Fibroblast of the aortic adventitia (primary cell): ENCODE measurements at places on chromosomes 16 and 17. TPM values are rescaled to one million over a fixed set of nuclear protein-coding genes. Genes with fewer than 3 reads are reported as not detected.

The SMIM5 gene
- total RNA-seq = not detected in 2 replicates

DNA sequence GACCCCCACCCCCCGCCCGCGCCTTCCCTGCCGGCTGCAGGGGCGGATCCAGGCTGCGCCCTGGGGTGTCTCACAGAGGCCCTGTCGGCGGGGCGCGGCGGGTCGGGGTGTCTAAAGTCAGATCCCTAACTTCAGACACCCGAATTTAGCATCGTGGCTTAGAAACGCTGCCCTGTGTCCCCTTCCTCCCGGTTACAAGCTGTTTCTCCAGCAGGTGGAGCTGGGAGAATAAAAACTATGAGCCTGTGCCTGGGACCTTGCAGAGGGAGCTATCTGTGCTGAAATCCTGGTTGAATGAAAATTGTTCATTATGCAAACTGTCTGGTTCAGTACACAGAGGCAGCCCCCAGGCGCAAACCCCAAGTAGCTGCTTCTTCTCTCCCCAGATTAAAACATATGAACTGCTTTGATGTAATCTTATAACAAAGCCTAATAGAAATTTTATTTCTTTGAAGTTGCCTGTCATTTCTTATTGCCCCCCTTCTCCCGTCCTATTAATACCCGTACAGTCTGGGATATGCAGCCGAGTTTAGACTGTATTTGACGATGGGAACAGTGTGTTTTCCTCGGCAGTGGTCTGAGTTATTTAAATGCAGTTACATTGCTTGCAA lies 79.0 kb downstream of the RPA1 start:
- DNase-seq = peak; percentile 86

GRCh38 chr17:37089956-37090355 lies 141.2 kb downstream of the AATF start:
- DNase-seq = no peak

The UMOD gene
- total RNA-seq = not detected in 2 replicates

DNA sequence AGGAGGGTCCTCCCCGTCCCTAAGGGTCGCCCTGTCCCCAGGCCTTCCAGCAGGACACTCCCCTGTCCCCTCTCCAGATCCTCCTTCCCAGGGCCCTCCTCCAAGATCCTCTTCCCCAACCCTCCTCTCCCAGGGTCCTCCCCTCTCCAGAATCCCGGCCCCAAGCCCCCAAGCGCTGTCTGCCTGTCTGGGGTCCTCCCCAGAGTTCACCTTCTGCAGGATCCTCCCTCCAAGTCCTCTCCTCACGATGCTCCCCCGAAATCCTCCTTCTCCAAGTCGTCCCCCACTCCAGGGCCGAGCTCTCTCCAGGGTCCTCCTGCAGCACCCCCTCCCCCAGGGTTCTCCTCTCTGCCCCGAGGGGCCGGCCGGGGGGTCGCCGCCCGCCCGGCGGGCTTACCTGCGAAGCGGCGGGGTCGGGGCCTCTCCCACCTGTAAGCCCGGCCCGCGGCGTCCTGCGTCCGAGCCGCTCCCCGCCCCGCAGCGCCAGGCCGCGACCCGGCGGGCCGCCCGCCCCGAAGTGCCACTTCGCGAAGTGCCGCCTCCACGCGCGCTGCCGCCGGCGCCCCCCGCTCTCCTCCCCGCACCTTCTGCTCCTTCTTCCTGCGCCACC lies 678 bp upstream of the BAIAP2 start:
- DNase-seq = no peak

DNA sequence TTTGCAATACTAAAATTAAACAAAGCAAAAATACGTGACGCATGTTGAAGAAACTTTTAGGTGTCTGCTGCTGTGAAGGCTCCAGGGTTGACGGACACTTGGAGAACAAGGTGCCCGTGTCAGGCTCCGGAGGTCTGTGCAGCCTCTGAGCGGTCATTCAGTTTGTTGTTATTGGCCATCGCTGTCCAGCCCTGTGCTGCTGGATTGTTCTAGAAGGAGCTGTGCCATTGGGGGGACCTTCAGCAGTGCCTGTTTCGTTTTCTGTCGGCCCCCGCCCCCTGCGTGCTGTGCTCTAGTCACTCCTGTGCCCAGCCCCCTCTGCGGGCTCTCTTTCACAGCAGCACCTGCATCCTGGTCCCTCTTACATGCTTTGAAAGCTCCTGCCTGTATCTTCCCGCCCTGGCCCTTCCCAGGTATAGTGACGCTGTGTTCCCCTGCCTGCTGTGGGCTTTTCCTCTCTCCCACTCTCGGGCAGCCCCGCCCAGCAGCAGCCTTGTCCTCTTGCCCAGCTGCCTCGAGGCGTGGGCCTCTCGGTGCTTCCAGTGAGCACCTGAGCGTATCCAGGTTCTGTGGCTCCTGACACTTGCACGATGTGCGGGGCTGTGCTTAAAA lies 50.7 kb downstream of the RNF213 start:
- no peak for DNase-seq

The EIF3C gene
- total RNA-seq = 93.4 and 1,370 TPM in 2 replicates

The LPCAT2 gene
- 34.1 and 35.6 TPM in 2 replicates for total RNA-seq

The PIGS gene
- total RNA-seq = 15.8 and 26.9 TPM in 2 replicates

DNA sequence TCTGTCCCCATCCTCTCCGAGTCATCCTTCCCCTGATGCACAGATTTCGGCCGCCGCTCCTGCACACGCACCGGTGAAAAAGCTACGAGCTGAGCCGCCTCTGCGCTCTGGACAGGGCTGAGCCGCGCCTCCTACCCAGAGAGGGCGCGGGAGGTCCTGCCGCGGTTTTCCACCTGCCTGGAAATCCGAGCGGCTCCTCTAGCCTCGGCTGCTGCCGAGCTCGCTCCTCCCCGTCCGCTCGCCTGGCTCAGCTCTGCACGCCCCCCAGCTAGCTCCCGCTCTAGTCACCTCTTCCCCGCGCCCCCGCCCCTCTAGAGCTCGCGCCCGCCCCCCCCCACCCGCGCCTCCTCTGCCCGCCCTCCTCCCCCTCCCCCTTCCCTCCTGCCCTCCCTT lies 198 bp upstream of the SHISA9 start:
- no peak for DNase-seq

DNA sequence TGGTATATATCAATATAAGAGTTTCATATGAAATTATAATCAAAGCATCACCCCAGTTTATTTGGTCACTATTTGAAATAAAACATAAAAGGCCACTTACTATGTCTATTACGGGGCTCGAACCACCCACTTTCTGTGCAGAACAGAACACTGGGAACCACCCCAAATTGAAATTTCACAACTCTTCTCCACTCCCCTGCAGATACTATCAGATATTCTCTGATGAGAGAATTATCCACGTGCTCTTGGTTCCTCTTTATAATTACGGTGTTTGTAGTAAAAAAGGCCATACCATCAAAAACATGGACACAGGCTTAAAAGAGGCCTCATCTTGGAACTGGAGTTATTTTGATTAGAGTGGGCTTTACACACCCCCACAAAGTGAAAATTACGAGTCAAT lies 82.8 kb downstream of the WDR59 start:
- no peak for DNase-seq

GRCh38 chr17:4972752-4973151 lies 5.1 kb upstream of the SPAG7 start:
- DNase-seq = no peak

The WNT3 gene
- 0.63 and 0.65 TPM in 2 replicates for total RNA-seq

The GPR139 gene
- total RNA-seq = not detected in 2 replicates

- no peak for DNase-seq
Observed at GRCh38 chr16:15054357-15055140, 1.3 kb downstream of the NTAN1 start.

The GAST gene
- total RNA-seq = not detected in 2 replicates

The MPV17L gene
- total RNA-seq = 1.1 and 3.3 TPM in 2 replicates

- DNase-seq = peak; percentile 87
Observed at GRCh38 chr17:67212714-67213417, 32.1 kb downstream of the HELZ start.

- no peak for DNase-seq
Observed at GRCh38 chr16:35342012-35342411, 1882.6 kb downstream of the TP53TG3F start.

The FADS6 gene
- total RNA-seq = not detected in 2 replicates

DNA sequence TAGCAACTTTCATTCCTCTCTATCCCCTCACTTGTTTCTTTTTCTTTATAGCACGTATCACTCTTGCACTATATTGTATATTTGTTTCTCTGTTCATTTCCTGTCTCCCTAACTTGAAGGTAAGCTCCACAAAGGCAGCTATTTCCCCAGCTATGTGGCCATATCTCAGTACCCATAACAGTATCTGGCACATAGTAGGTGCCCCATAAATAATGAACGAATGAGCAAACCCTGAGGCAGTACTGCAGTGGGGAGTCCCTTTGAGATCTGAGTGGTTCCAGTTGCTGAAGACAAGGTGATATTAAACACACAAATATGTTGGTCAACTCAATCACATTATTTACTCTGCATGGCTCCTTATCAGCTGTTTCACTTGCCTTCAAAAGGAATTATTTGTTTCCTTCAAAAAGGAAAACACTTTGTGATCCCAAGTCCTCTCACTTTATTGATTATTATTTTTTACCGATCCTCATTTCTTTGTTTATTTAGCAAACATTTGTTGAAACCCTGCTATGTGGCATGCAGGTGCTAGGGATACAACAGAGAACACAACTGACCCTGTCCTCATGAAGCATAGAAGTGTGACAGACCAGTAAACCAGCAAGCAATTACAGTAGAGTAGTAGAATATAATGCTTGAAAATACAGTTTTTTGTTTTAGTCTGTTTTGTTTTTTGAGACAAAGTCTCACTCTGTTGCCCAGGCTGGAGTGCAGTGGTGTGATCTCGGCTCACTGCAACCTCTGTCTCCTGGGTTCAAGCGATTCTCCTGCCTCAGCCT lies 5.7 kb upstream of the ADAP2 start:
- no peak for DNase-seq

The FBXO31 gene
- 23.1 and 30.4 TPM in 2 replicates for total RNA-seq

DNA sequence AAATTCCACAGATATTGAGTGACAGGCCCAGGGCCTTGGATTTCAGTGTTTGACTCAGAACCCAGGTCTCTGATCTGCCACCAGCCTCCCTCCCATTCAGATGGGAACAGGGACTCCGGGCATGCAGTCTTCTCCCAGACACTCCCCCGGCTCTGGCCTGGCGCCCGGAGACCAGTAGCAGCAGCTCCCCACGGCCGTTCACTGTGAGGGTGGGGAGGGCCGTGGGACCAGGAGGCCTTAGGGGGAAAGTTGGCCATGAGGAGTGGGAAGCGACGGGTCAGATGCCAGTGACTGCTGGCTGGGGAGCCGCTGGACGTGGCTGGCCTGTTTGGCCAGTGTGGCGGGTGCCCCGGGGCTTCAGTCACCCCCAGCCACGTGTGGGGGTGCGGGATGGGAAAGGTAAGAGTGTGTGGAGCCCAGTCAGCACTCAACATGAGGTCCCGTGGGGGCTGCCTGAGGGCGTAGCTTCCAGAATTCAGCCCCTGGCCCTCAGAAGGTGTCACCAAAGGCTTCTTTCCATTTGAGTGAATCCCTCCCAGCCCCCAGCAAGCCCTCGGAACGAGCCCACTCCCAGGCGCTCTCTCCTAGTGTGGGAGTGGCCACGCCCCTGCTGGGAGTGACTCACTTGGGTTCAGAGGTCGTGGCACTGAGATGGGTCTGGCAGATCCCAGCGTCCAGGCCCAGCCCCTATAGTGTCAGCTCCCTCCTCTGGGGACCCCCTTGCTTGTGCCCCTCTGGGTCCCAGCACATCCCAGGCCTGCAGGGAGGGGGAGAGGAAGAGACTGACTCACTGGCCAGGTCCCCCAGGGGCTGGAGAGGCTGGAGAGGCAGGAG lies 309.4 kb downstream of the SEC14L1 start:
- peak; percentile 53 for DNase-seq

DNA sequence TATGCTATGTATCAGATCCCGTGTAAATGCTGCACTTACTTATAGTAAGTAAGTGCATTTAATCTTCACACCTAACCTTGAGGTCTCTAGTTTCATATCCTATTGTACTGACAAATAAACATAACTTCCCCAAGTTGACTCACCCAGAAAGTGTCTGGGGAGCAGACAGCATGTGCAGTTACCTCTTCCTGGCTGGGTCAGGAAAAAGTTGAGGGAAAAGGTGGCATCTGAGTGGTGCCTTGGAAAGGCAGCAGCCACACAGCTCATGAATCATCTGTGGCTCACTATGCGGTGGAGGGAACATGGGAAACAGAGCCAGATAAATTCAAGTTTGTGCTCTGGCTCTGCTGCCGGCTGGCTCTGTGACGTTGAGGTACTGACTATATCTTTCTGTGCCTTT lies 382.0 kb upstream of the DYNLRB2 start:
- peak; percentile 40 for DNase-seq

DNA sequence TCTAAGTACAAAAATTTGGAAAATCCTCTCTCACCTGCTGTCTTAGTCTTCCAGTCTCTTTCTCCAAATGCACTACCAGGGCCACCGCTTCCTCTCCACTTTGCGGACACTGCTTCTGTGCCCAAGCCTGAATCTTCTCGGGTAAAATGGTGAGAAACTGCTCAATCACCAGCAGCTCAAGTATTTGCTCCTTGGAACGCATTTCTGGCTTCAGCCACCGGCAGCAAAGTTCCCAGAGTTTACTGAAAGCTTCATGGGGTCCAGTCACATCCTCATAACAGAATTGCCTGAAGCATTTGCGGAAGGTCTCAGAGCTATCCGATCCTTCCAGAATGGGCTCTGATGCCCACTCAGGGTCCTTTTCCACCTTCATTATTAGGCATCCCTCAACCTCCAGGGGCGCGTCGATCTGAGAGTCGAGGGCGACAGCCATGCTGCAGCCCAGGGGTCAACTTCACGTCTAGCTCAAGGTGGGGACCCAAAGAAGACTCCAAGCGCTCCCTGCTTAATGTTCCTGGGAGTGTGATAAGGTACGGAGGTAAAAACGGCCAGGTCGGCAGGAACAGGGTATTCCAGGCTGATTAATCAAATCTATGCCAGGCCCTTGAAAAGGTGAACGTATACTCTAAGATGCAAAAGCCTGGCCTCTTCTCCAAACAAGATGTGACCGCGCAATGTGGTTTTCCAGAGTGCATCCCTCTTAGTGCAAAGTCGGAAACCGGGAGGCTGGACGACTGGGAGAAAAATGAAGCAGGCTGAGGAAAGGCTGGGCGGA lies 763 bp downstream of the ZKSCAN2 start:
- DNase-seq = peak; percentile 16

GRCh38 chr17:46977348-46977747 lies 1.7 kb downstream of the RPRML start:
- DNase-seq = no peak
